NCI-H1105 treated with DMSO at 0.1 percent for 48 hours (cell line): ENCODE measurements at places on chromosomes 4 and X.

- DNase-seq, result no peak
Measured at GRCh38 chr4:177251237-177251636, 58.4 kb upstream of the NEIL3 start.

DNA sequence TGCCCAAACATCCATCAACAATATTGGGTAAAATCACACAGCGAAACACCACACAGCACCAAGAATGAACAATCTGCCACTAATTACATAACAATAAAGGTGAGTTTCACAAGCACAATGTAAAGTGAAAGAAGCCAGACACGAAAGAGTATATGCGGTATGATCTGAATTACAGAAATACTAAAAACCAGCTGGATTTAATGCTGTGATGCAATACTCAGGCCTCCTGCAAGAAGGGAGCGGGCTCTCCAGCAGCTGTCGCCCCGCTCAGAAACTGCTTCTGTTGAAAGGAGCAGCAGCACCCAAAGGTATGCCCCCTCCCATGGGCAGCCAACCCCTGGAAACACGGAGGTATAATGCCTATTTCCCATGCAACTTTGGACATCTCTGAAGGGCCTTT is 77.0 kb downstream of the PAPSS1 start:
- DNase-seq, result no peak

GRCh38 chrX:56762707-56763555 is 33.9 kb downstream of the NBDY start:
- DNase-seq, result no peak

DNA sequence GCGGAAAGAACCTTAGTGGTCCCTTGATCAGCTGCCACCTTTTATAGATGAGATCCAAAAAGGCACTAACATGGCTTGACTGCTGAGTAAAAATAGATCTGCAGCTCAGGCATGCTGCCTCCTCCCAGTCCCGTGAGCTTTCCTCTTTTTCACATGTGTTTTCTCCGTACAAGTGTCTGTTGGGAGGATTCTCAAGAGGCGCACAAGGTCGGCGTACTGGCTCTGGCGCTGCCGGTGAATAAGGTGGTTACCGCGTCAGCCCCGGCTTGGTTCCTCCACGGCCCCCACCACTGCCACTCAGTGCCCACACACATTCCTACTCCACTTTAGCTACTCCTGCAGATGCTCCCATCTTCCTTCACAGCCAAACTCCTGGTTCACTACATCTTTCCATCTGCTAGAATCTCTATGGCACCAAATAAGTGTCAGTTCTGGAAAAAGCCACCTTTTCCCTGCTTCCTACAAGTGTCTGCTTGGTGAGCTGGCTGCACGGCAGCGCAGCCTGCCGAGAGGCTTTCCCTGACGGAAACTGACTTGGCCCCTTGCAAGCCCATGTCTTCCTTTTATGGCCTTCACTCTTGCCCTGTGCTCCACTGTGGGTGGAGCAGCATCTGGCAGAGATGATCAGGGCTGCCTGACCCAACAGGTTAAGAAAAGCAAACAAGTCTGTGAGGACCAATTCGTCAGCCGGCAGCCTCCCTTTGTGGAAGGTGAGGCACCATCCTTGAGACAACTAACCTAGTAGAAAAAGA is 99.8 kb downstream of the KLHL8 start:
- DNase-seq, result no peak

GRCh38 chr4:27276307-27277073 is 415.8 kb downstream of the STIM2 start:
- no peak for DNase-seq

DNA sequence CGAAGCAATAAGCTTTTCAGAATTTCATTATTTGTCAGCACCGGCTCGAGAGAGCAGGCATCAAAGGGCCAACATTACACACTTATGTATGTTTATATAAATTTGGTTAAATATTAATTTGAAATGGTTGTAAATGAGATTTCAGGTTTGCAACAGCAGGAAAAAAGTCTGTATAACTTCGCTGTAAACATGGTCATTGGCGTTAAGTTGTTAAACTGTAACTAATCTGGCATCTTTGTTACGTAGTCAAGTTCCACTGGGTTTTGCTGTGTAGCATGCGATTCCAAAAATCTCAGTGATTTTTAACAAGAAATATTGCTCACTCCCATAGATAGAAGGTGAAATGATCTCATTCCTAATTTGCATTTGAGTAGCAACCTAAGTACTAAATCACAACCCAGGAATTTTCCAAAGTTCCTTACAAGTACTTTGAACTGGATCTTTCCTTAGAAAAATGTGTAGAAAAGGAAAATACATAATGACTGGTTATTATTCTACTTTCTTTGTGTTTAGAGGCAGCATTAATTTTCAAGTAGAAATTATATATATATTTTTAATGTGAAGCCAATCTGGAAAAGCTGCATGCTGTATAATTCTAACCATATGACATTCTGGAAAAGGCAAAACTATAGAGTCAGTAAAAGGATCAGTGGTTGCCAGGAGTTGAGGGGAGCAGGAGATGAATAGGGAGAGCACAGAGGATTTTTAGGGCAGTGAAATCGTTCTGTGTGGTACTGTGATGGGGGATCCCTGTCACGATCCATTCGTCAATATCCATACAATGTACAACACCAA is 222.1 kb downstream of the CBR4 start:
- DNase-seq, result no peak

GRCh38 chrX:78831523-78831922 is 84.0 kb downstream of the LPAR4 start:
- DNase-seq, result no peak

DNA sequence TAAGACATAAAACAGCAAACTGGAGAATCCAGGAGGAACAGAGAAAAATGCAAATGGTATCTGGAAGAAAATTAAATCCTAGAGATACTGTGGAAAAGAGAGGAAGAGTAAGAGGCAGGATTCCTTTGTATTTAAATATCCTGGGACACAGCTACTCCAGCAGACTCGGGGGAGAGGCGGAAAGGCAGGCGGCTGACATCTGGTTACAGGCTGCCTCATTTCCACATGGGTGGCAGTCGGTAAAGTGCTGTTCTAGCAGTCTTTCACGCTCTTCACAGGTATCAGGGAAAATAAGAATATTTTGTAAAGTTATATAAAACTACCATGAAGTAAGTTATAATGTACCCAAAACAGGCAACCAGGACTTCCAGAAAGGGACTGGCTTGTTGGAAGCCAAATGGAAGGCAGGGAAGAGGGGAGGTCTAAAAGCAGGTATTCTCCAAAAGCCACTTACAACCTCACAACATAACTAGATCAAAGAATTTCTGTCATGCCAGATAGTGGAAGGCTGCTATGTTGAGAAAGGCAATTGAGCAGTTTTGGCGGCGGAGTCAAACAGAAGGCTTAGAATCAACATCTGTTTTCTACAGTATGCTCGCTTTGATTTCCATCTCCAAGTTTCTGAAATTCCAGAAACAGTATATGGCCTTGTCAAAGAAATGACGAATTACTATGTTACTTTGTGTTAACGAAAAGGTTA is 1.3 kb upstream of the TIGD2 start:
- DNase-seq, result no peak

DNA sequence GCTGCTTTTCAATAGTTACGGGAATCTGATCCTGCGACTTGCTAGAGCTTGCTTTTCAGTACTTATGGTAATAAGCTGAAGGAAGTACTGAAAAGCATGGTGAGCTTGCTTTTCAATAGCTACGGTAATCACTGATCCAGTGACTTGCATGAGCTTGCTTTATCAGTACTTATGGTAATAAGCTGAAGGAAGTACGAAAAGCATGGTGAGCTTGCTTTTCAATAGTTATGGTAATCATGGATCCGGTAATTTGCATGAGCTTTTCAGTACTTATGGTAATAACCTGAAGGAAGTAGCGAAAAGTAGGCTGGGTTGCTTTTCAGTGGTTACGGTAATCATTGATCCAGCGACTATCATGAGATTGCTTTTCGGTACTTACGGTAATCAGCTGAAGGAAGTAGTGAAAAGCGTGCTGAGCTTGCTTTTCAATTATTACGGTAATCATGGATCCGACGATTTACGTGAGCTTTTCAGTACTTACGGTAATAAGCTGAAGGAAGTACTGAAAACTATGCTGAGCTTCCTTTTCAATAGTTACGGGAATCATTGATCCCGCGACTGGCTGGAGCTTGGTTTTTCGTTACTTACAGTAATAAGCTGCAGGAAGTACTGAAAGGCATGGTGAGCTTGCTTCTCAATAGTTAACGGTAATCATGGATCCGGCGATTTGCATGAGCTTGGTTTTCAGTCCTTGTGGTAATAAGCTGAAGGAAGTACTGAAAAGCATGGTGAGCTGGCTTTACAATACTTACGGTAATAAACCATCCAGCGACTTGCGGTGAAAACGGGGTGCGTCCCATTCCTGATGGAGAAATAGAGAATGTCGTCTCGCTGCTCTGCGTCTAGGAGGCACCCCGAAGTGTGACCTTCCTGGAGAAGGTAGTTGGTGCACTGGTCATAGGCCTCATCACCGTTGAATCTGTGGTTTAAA is 6.5 kb downstream of the CRLF2 start:
- DNase-seq, result no peak

GRCh38 chrX:21986596-21986995 is 45.5 kb upstream of the PHEX start:
- no peak for DNase-seq

GRCh38 chr4:184833046-184833838 is 7.5 kb upstream of the ACSL1 start:
- no peak for DNase-seq

- DNase-seq, result no peak
Measured at GRCh38 chrX:154408659-154409221, 314 bp downstream of the DNASE1L1 start.
